Right lung (tissue), 10 donors: ENCODE measurements at places on chromosomes 1 and 21.

GRCh38 chr1:17711941-17712340 lies 43.2 kb upstream of the ACTL8 start:
- DNase-seq = no peak

- no peak for DNase-seq
Measured at GRCh38 chr1:88610687-88611086, 73.4 kb upstream of the PKN2 start.

DNA sequence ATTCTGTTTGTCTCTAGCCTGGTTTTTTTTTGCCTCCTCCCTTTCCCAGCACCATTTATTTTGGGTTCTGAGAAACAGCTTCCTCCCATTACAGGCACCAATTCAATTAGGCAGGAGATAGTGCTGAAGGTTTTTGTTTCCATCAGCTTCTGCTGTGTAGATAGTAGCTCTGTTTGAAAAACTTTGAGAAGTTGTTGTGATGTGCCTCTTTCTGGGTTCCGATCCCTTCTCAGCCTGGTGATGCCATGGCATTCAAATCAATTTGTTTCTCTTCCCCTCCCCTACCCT lies 109.0 kb downstream of the NFIA start:
- DNase-seq = no peak

- DNase-seq = peak; percentile 51
Measured at GRCh38 chr1:84785271-84786036, 95.2 kb upstream of the SSX2IP start.

GRCh38 chr1:225818229-225818628 lies 8.3 kb downstream of the EPHX1 start:
- DNase-seq = no peak

DNA sequence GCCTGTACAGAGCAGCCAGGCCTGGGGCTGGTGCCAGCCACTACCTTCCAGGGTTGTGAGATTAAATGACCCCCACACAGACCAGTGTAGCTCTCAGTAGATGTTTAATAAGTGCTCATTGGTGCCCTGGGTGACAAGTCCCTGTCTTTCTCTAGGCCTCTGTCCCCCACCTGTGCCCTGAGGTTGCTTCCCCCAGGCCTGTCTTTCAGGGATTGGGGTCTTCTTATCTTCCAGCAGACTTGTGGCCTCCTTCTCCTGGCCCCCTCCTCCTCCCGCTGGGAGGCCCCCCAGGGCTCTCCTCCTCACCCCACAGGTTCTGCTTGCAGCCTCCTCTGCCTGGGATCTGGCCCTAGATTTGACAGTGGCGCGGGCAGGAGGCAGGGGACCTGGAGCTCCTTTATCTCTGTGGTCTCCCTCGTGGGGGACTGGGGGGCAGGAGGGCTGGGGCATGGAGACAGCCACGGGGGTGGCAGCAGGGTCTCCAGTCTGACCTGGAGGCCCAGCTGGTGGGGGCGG lies 40.3 kb downstream of the EPHA2 start:
- DNase-seq = no peak

- DNase-seq = no peak
Measured at GRCh38 chr1:201206176-201206575, 15.6 kb downstream of the IGFN1 start.

GRCh38 chr1:27606708-27607238 lies 2.8 kb upstream of the AHDC1 start:
- DNase-seq = no peak

DNA sequence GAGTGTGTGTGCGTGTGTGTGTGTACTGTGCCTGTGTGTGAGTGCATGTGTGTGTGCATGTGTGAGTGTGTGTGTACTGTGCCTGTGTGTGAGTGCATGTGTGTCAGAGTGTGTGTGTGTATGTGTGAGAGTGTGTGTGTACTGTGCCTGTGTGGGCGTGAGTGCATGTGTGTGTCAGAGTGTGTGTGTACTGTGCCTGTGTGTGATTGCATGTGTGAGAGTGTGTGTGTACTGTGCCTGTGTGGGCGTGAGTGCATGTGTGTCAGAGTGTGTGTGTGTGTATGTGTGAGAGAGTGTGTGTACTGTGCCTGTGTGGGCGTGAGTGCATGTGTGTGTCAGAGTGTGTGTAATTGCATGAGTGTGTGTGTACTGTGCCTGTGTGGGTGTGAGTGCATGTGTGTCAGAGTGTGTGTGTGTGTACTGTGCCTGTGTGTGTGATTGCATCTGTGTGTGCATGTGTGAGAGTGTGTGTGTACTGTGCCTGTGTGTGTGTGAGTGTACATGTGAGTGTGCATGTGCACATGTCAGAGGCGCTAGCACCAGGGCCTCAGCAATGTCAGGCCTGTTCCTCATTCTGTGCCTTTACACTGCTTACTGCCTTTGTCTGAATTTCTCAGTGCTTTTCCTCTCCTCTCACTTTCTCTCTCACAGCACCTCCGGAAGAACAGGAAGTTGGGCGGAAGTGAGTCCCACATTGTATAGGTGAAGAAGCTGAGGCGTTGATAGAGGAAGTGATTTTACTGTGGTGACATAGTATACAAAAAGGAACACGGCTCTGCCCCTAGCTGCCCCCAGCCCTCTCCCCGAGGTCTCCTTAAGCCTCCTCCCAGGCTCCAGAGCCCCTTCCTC lies 4.9 kb downstream of the SLC5A9 start:
- DNase-seq = no peak

GRCh38 chr1:162626094-162626493 lies 6.2 kb upstream of the DDR2 start:
- no peak for DNase-seq

- no peak for DNase-seq
Measured at GRCh38 chr21:40902993-40903392, 56.0 kb upstream of the DSCAM start.

- no peak for DNase-seq
Measured at GRCh38 chr1:223853748-223854147, 8.0 kb upstream of the TP53BP2 start.

DNA sequence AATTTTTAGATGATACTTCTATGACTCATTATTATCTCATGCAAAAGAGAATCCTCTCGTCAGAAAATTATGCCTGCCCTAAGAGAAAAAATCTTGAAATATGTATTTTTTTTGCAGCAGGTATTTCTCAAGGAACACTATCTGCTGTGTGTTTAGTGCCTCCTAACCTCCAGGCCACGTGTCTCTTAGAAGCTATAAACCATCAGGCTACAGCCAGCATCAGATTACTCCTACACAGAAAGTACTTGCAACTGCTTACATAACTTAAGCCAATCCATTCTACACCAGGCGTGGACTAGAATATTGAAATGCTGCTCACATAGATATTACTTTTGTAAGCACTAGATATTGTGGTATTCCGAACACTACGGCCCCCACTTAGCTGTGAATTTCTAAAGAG lies 933.4 kb downstream of the PLA2G4A start:
- no peak for DNase-seq

GRCh38 chr1:180928331-180929230 lies 15.9 kb downstream of the KIAA1614 start:
- no peak for DNase-seq

DNA sequence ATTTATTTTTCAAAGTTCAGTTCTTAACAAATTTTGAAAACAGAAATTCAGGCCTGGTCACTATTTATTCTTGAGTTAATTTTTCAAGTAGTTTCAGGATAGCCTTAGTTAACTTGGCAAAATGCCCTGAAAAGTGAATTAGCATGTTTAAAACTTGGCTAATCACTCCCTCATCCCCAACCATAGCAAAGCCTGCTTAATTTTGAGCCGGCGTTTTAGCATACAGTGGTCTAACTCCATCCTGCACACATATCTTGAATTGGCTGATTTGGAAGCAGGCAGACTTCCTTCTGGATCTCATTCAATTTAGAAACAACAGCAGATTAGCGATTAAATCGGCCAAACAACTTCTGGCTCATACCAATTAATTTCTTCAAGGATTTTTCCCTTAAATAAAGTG lies 439.2 kb downstream of the PTBP2 start:
- peak; percentile 37 for DNase-seq

DNA sequence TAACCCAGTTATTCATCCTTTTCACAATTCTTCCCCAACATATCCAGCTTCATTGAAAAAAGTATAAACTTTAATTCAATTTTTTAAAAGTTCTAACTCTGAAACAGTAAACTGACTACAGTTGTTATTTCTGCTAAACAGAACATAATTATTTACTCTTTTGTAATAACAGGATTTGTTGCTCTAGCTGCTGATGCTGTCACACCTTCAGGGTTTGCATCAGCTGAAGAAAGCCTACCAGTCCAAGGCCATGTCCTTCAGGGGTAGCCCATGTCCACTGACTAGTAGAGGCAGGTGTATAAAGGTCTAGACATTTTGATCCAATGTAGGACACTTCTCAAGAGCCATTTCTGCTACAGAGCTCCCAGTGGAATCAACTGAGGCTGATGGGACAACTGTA lies 107.7 kb downstream of the CDC42BPA start:
- DNase-seq = no peak

- DNase-seq = no peak
Measured at GRCh38 chr1:246607462-246607861, 41.2 kb downstream of the CNST start.

DNA sequence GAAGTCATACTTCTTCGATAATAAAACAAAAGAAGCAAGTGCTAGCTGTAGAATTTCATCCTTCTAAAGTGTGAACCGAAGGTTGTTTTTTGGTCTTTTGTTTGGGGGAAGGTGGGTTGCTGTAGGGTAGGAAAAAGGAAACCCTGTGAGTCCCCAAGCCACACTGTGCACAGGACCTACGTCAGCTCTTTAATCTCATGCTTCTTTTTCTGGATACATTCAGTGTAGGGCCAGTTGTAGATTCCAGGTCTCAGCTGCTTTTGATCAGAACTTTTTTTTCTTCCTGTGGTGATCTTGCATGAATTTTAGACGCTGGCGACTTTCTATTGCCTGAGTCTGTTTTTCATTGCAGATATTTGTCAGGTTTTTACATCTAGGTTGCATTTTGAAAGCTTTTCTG lies 40.2 kb downstream of the BCL9 start:
- no peak for DNase-seq

- DNase-seq = no peak
Measured at GRCh38 chr1:243549108-243549507, 293.3 kb downstream of the SDCCAG8 start.

- DNase-seq = no peak
Measured at GRCh38 chr21:44884097-44884496, 10.6 kb upstream of the PTTG1IP start.

DNA sequence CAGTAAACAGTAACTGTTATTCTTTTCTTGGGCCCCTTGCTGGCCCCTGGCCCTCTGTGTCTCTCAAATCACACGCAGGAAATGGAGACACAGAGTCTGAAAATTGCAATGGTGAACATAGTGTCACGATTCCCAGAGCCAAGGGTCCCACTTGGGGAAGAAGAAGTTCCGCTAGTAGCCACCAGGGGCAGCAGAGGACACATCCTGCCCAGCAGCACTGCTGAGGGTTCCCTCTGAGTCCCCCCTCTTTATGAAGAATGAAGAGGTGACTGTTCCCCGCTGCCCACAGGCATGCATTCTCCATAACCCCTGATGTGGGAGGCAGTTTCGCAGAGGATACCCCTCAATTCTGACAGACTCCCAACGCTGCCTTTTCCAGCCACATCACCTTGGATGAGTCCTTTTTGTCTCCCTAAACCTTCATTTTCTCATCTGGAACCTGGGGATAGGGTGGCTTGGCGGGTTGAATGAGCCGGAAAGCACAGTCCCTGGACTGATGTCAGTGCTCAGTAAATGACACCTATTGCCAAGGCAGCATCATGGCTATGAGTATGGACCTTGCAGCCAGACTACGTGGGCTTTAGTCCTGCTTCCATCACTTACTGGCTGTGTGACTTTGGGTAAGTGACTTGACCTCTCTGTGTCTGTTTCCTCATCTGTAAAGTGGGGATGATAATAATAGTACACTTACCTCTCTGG lies 238.0 kb upstream of the TMEM51 start:
- DNase-seq = peak; percentile 59

DNA sequence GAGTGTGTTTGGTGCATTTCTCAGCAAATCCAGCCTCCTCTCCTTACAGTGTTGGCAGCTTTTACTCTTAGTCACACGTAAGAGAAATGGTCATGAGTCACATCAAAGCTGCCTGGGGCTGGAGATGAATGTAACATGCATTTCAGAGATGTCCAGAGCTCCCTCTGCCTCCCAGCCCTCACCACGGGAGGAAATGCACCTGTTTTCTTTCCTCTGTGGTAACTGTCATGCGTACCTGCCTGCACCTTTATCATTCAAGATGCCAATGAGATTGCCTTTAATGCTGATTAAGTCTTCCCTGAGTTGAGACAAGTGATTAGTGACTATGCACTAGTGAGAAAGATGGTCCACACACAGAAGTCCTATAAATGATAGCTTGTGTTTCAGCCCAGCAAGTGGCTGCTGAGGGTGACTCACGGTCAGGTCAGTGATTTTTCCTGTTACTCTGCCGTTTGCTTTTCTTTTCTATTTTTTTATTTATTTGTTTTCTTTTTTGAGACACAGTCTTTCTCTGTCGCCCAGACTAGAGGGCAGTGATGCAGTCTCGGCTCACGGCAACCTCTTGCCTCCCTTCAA lies 277.3 kb upstream of the FMN2 start:
- no peak for DNase-seq

DNA sequence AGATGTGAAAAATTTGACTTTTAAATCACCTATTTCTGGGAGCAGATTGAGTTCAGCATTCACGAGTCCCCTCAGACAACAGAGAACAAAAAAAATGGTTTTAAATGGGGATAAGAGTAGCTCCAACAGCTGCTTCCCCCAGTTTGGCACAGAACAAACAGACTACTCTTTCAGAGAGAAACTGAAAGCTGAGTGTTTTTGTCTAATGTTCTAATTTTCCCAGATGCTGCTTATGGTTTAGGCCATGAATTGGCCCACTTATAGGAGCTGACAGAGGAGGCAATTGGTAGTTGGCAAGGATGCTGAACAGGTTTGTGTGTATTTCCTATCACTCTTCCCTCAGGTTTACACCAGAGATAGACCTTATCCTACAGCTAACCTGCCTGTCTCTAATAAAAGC lies 1637.4 kb upstream of the PRMT6 start:
- DNase-seq = no peak

DNA sequence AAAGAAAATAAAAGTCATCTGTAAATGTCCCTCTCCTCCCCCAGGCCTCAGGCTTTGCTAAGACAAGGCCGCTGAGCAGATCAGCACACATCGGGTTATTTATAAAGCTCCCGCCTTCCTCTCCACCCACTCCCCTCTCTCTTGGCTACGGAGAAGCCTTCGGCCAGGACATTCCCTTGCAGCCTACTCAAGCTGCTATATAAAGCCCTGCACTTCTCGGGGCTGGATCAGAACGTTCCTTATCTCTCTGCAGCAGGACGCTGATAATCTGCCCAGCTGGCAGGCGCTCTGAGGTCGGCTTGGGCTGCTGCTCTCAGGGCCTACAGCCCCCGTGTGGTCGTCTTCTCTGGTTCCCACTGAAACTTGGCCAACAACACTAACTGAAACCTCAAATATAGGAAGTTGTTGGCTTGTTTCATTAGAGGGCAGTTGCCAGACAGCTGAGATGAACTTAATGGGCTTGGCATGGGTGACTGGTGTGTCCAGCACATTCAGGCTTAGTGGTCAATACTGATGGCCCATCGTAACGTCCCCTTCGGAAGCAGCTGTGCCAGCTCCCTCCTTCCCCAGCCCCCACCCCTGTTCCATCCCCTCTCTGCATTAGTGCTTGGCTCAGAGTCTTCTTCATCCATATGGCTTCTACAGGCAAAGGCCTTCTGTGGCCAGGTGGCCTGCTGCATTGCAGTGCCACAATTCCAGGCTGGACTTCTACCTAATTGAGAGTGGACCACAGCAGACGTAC lies 64.6 kb downstream of the IER5 start:
- peak; percentile 92 for DNase-seq
